NK-92 treated with Interleukin-12 subunit alpha and Interleukin-12 subunit beta, amount 100 ng/mL, for 24 hours (cell line): ENCODE measurements at places on chromosomes 12 and 14.

GRCh38 chr14:44847526-44848309 is 114.0 kb downstream of the KLHL28 start:
- DNase-seq = no peak

DNA sequence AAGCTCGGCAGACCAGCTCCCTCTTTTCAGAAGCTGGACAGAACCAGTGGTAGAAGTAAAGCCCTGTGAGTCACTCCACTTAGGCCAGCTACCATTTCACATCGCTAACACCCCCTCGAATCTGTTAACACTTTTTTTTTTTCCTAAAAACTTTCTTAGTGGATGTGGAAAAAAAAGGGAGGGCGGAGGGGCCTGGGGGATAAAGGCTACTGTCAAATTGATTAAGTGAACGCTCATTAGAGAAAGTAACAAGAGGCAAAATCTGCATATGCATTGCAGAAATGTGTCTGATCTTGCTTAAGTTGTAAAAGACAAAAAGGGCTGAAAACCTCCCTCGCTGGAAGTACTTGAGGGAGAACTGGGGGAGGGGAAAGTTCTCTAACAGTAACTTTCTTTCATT is 86.6 kb upstream of the OTX2 start:
- no peak for DNase-seq

GRCh38 chr14:97180304-97181200 is 383.4 kb downstream of the VRK1 start:
- DNase-seq = no peak

DNA sequence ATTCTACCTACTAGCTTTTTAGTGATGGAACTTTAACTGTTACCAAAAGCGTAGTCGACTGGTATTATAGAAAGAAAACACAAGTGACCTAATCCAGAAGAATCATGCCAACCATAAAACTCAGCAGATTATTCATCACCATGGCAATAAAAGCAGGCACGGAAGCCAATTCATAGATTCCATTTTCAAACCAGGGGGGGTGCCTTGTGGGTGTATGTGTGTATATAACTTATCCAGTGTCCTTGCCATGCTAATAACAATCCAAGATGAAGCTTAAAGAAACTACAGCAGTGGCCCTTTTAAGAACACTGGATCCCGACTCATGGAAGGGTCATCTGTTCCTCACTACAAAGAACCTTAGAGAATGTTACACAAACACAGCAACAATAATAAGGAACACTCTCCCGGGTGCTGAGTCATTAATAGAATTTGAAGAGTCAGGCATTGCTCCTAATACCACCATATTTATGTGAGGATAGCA is 61.0 kb downstream of the EPS8 start:
- no peak for DNase-seq

DNA sequence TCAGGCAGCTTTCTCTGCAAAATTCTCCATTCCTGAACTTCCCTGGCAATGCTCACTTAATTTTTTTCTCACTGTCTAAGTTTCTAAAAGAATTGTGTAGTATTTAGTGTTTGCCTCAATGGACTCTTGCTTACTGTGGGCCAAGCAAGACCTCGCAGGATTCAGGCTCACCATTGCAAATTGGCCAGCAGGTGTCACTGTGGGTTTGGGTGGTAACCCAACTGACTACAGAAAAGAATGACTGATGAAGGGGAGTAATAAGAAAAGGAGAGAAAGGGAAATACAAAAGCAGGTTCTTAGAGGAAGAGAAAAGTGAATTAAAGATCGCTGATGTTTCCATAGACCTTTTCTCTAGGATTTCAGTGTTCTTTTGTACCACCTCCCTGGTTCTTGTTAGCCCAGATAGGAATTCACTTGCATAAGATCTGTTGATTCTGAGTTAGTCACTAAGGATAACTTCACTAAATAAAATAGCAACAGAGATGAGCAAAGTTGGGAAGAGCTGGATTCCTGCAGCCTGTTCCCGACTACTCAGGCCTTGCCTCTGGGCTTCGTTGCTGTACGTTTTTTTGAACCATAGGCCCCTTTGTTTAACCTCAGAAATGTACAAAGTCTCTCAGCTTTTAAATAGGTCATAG is 386.5 kb upstream of the DDHD1 start:
- DNase-seq = peak; percentile 34

GRCh38 chr14:98903371-98903770 is 368.6 kb downstream of the BCL11B start:
- DNase-seq = no peak

- DNase-seq = no peak
Observed at GRCh38 chr14:22866874-22867273, 4.7 kb upstream of the LRP10 start.

- DNase-seq = peak; percentile 27
Observed at GRCh38 chr12:115597157-115597712, 680.3 kb downstream of the MED13L start.

GRCh38 chr12:57888409-57889157 is 42.1 kb upstream of the CTDSP2 start:
- DNase-seq = no peak

GRCh38 chr14:36373982-36374673 is 53.7 kb upstream of the MBIP start:
- DNase-seq = peak; percentile 47

GRCh38 chr12:12266873-12267741 is at the start of gene LRP6:
Gene LRP6 (minus strand): TSS chr12:12267044. CDS start chr12:12266735, 309 bp downstream.
- DNase-seq = no peak

DNA sequence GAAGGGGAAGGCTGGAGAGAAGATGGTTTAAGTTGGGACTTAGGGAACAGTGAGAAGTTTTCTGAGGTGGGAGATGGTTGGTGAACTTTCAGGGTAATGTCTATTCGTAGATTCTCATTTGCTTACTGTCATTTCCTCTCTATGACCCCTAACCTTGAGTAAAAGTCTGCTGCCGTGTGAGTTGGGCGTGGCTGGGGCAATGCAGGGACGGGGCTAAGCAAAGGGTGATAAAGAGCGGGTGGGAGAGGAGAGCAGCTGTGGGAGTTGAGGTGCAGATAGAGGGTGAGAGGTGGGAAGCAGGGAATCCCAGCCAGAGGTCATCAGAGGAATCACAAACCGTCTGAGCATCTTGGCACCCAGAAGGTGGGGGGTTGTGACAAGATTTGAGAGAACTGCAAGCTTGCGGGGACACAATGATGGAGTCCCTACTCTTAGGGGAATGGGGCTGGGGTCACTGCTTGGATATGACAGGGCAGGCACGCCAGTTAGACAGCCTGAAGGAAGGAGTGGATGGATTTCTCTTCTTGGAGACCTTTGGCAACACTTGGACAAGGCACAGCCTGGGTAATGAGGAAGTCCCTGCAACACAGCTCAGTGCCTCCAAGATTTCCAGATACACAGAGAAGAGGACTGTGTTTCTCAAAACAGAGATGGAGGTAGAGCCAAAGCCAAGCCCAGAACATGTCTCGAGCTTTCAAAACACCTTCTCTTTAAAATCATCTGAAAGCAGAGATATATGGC is 45.9 kb upstream of the CTDSP2 start:
- no peak for DNase-seq

DNA sequence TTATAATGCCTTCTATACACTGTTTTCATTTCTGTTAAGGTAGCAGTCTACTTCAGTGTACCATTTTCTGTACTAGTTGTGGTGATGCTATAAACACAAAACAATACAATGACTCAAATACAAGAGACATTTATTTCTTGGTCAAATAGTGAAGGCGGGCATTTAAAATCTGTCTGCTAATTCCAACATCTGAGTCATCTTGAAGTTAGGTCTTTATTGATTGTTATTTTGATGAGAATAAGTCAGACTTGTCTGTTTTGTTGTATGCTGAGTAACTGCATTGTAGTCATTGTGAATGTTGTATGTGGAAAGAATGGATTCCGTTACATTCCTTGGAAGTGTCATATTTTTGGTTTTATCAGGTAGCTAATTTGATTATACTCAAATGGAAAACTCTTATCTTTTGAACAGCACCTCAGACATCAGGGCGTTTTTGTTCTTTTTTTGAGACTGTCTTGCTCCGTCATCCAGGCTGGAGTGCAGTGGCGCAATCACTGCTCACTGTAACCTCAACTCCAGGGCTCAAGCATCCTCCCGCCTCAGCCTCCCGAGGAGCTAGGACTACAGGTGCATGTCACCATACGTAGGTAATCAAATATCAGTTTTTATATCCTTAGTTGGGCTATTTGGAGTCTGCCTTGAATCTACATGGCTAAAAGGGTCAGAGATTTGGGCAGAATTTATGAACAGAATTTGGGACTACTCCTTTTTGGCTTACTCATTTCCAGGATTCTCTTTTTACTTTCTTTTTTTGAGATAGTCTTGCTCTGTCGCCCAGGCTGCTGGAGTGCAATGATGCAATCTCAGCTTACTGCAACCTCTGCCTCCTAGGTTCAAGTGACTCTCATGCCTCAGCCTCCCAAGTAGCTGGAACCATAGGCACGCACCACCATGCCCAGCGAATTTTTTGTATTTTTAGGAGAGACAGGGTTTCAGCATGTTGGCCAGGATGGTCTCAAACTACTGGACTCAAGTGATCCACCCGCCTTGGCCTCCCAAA is 56.8 kb downstream of the PAPLN start:
- DNase-seq = no peak

DNA sequence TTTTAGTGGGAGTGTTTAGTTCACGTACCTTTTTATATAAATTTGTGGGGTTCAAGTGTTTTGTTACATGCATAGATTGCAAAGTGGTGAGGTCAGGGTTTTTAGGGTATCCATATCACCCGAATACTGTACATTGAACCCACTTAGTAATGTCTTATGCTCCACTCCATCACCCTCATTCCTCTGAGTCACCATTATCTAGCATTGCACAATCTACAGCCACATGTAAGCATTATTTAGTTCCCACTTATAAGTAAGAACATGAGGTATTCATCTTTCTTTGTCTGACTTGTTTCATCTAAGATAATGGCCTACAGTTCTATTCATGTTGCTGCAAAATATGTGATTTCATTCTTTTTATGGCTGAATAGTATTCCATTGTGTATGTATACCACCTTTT is 583.7 kb upstream of the LRFN5 start:
- DNase-seq = no peak

DNA sequence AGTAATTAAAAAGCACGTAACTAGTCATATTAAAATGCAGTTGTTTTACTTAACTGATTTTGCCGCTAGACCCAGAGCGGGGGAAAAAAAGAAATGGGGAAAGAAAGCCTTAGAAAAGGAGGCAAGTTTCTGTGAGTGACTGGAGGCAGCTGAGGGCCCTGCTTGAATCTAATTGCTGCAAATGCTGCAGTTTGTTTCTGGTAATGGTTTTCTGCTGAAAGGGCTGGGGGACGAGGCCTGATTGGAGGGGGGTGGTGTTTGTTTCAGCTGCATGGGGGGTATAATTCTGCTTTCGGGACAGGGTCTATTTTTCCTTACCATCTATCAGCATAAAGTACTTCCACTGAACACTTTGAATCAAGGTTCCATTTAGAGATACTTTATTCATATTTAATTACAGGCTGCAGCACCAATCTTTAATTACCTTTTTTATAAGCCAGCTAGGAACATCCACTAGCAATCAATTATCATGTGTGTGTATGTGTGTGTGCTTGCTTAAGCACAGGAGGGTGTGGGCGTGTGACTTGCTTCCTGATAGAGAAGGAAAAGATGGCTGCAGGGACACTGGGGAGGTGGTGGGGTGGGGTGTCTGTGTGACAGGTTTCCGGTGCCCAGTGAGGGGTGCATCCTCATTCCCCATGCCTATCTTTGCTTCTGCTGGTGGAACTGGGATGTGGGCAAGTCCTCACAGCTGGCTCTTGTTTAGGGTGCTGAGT is 83.4 kb downstream of the ADCK1 start:
- no peak for DNase-seq

- DNase-seq = no peak
Observed at GRCh38 chr12:12979731-12980259, 20.3 kb downstream of the HEBP1 start.

DNA sequence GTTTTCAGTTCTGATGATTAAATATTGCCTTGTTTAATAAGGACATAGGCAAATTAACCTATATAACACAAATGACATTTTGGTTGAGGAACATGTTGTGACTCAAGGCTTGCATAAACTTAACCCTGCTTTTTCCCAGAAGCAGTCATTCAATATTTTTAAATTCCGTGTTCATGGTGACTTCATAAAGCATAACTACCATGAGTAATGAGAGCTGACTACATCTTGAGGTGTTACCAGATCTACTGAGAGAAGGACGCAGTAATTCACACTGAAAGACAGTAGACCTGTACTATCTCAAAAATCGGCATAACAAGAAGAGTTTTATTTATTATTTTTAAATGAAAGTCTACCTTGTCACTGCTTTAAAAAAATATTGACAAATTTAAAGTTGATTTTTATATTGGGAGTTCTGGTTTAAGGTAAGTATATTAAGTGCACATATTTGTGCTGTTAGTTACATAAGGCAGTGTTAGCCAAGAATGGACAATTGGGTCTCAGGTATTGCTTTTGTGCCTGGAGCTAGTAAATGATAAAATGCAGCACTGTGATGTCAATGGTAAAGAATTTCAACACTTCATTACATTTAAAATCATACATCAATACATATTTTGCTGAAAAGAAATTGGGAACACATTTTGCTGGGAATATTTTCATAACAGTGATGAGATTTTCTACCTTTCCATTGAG is 1198.5 kb downstream of the FSCB start:
- no peak for DNase-seq

DNA sequence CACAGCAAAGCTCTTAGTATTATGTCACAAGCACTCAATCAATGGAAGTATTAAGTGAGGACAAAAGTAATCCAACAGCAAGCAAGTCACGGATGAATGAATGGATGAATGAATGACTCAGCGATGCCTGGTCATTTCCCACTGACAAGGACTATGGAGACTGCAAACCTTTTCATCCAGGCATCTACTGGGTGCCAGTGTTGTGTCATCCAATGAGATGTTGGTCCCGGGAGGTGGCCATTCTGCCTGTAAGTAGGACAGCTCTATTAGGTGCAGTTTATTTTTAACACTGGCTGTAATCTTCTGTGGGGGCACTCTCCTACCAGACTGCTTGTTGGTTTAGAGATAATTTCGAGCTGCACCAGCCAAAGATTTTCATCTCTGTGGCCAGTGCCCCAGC is 39.4 kb downstream of the STAB2 start:
- no peak for DNase-seq

GRCh38 chr14:76776428-76777251 is 15.4 kb downstream of the VASH1 start:
- no peak for DNase-seq
